ENCODE measurements at places on chromosomes 16 and 17.

DNA sequence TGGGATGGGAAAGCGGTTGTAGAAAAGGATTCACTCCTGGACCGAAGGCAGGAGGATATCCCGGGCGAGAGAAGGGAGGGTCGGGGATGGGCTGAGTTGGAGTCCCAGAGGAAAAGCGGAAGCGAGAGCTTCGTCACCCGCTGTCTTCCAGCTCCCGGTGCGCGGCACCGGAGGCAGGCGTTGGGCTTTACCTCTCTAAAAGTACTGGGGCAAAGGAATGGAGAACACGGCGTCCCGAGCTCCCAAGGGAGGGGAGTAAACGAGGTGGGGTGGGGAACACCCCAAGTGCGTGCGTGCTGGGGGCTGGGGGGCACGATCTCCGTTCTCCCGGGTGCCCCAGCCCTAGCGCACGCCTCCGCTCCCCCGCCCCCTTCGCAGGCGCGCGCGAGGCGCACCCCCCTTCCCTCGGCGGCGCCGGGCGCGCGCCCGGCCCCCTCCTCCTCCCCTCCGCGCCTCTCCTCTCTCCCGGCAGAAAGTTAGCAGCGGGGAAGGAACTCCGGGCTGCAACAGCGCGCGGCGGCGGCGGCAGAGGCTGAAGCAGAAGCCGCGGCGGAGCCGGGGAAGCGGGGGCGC is at the start of gene HS3ST4:
Gene HS3ST4, plus strand, starts transcription at position 441 of the 573 bp plus-strand sequence.
- no peak for DNase-seq

DNA sequence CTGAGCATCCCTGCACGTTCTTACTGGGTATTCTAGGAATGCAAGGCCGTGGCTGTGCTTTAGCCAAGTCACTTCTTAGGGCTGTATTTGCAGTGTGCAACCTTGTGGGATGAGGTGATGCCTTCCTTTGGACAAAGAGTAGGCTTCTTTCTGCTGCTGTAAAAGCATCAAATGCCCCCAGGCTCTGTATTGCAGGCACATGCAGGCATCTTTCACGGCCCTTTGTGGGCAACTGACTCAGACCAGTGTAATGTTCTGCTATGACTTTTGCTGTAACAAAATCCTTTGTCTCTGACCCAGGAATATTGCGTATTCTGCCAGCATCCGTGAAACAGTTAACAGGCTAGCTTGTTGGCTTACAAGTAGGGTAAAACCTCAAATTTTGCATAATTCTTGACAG is 30.9 kb upstream of the GCSH start:
- no peak for DNase-seq

DNA sequence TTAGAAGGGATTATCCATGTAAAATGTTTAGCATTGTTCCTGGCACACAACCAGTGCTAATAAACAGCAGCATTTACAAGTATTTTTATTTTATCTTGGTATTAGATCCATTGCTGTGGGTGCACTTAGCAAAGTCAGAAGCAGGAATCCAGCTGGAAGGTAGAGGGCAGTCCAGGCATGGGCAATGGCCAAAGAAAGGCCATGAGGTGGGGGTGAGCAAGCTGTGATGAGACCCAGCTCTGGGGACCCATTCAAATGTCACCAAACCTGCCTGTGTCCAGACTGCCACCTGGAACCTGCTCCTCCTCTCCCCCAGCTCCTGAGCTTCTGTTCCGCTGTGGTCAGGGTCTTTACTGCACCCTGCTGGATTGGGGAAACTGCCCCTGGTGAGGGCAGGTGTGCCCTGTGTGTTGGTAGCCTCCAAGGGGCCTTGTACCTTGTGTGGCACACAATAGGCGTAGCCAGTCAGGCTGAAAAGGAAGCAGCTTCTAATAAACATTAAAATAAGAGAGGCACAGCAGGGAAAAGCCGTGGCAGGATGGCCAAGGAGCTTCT is 118.0 kb upstream of the CRHR1 start:
- DNase-seq: no peak

DNA sequence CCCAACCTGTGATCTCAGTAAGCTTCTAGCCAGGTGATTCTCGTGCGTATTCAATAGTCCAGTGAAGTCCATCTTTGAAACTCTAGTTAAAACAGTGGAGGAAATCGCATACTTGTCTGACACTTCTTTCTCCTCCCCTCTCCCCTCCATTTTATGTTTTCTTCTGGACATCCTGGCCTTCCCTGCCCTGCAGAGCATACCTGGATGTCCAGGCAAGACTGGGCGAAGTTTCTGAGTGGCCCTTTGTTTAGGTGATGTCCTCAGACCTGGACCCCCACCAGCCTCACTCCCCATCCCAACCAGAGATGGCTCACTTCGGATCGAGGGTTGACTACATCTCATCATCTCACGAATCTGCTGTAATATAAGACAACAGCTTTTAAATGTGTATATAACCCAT is 65.7 kb downstream of the CCDC182 start:
- DNase-seq: no peak

Measured in stimulated activated CD8-positive, alpha-beta memory T cell treated with anti-CD3 and anti-CD28 coated beads, Interleukin-15, amount 100 ng/mL, for 48 hours (primary cell).